Pancreas (tissue), 10 donors: ENCODE measurements at places on chromosomes 3 and 15. TPM values are rescaled to one million over a fixed set of nuclear protein-coding genes. Genes with fewer than 3 reads are reported as not detected.

Gene RBP2
- polyA plus RNA-seq: 1.0 TPM

Gene NEIL1
- polyA plus RNA-seq: 71.0 TPM

GRCh38 chr3:36364260-36364659, 16.0 kb upstream of the STAC start:
- no peak for DNase-seq

DNA sequence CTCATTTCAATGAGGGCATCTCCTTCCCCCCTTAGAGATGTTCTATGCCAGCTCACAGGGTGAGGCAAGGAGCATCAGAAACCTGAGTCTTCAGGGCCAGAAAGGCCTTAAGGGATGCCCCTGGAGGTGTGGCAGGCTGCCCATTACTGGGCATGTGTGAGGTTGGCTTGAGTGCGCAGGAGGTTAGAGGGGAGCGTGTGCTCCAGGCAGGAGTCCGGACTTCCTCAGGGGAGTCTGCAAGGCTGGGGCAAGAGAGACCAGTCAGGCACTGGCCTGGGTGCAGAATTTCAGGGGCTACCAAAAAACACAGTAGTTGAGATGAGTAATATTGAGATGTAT, 1.9 kb downstream of the LOXL1 start:
- no peak for DNase-seq

DNA sequence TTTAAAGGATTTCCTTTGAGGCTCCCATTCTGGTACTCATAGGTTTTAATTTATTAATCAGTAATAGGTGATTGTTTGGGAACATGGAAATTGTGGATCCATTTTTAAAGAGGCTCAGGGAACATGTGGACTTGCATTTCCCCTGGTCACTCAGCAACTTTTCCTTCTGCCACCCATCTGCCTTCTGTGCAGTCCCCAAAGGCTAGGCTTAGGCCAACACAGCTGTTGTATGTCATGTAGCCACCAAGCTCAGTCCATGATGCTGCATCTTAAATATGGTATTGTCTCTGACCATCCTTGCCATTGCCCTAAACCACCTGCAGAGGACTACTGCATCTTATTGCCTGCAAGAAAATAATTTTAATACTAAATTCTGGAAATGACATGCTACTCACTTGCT, 416.7 kb upstream of the SEMA6D start:
- no peak for DNase-seq

DNA sequence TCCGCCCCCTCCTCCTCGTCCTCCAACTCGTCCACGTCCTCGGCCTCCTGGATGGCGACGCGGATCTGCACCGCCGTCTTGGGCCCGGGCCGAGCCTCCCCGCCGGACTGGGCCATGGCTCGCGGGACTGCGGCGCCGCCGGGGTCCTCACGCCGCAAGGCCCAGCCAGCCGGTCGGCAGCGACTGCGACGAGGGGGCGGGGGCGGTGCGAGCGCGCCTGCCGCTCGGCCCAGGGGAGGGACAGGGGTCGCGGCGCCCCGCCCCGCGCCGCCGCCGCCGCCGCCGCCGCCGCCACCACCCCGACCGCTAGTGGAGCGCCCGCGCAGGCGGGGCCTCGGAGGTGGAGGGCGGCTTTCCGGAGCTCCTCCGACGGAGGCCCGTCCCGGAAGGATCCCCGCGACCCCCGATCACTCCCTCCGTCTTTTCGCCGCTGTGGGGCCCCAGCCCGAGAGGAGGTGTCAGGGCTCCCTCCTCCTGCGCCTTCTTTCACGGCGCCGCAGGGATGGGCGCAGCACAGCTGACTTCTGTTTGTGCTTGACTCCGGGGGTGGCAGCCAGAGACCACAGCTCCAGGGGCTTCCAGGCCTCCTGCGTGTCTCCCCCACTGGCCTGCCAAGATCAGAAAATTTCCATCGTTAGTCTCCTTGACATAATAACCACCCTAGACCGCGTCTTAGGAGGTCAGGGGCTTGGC, at the start of gene LARP6:
TSS of gene LARP6 (minus strand) at position 185 of the 693 bp plus-strand sequence. CDS start at position 116, 69 bp downstream.
- DNase-seq: peak; percentile 70

DNA sequence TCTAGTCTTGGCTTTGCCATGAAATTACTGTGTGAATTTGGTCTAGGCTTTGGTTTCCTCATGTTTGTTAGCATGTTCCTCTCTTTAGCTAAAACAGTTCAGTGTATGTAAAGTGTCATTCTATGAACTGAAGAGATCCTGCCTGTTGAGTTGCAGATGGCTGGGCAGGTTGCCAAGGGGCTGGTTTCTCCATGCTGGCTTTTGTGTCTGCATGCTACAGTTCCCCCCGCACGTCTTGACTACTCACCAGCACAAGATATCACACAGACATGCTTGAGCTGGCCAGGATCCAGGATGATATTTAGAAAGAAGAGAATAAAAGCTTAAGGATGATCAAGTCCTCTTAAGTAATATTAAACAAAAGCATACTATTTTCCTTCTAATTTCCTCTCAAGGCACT, 90.2 kb downstream of the CERS3 start:
- peak; percentile 13 for DNase-seq

DNA sequence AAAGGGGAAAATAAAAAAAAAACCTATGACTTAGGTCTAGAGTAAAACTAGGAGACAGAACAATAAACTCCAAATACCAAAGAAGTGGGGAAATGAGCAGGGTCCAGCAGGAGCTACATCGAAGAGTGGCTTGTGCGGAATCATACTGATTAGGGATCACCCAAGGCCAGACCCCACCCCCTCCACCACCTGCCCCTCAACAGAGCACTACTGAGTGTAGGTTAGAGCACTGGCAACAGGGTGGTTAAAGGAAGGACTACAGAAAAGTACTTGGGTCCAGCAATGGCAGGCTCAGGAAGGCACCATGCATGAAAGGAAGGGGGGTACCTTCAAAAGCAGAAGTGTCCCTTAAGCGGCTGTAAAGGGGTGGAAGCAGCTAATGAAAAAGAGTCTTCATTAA, 96.2 kb downstream of the UBE3A start:
- no peak for DNase-seq

- no peak for DNase-seq
Measured at GRCh38 chr3:180990505-180990904, 969 bp upstream of the DNAJC19 start.

GRCh38 chr15:96428742-96429141, 98.2 kb downstream of the NR2F2 start:
- no peak for DNase-seq

DNA sequence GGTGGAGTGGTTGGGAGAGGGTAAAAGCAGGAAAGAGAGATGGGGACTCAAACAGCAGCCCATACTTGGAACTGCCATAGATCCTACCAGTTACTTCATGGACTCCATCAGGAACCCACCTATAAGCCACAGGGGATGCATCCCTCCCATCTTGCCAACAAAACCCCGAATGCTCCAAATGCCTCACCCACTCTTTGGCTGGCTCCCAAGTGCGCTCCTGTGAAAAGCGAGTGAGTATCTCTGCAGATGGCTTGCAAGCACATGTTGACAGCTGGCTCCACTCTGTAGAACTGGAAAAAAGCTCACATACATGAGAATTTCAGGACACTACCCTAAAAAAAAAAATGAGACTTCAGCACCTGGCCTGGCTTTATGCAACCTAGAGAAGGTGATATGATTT, 151.0 kb downstream of the UBE3A start:
- no peak for DNase-seq

GRCh38 chr3:52262447-52262846, 16.0 kb downstream of the WDR82 start:
- DNase-seq: no peak

- no peak for DNase-seq
Measured at GRCh38 chr3:31124373-31124772, 229.9 kb upstream of the GADL1 start.

DNA sequence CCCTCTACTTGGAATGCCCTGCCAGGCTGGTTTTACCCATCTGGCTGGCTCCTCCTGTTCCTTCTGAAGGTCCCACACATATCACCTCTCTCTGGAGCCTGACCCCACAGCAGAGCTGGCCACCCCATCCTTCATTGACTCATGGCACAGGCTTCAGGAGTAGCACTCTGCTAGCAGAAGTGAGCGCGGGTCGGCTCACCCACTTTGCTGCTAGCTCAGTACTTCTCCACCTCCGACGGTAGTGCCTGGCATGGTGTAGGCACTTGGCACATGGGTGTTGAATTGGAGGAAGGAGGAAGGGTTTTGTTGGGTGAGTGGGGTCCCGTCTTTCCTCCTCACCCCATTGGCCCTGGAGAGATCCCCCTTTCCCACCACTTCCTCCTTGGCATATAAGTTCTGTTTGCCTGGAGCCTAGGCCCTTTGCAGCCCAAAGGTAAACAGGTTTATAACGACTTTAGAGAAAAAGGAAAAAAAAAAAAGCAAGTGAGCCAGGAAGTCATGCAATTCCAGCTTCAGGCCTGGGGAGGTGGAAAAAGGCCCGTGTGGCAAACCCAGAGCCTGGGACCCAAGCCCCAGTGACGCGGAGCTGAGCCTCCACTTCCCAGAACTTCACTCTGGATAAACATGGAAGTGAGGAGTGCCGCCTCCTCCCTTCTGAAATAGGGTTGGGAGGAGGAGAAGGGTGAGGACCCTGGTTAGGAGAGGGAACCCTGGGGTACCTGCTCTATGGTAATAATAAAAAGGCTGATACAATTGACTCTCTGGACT, 35.4 kb downstream of the SMAD6 start:
- no peak for DNase-seq
